ENCODE measurements at places on chromosomes 3 and 15.

DNA sequence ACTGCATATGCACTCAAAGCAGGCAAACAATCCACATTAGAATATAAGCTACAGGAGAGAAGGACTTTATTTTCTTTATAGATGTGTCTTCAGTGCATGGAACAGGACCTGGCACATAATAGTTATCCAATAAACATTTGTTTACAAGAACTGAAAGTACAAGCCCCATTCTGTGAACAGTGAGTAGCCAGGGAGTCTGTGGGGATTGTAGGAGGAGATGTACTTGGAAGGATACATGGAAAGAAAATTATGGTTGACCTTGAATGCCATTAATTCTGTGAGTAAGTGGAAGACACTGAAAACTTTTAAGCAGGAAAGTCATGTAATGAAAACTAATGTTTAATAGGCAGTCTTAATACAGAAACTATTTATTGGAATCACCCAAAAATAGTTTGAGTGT lies 28.3 kb downstream of the MASP1 start:
- DNase-seq: no peak

DNA sequence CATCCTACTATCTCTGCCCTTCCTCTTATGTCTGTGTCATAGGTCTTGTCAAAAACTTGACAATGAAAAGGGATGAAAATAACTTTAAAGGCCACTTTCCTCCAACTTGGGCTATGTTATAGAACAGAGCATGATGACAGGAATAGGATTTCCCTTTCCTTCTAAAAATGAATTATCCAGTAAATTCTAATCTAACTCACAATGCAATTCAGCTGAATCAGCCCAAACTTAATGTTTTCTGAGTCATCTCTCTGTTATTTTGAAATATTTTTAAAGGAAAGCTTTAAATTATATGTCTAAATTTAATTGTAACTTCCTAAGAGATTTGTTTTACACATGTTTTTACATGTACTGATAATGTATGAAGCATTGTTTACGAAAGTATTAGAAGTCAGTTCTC lies 258.5 kb downstream of the BBX start:
- no peak for DNase-seq

GRCh38 chr15:58839485-58839884 lies 68.4 kb downstream of the MINDY2 start:
- peak; percentile 34 for DNase-seq

- no peak for DNase-seq
Measured at GRCh38 chr15:71183063-71183462, 67.8 kb downstream of the THSD4 start.

DNA sequence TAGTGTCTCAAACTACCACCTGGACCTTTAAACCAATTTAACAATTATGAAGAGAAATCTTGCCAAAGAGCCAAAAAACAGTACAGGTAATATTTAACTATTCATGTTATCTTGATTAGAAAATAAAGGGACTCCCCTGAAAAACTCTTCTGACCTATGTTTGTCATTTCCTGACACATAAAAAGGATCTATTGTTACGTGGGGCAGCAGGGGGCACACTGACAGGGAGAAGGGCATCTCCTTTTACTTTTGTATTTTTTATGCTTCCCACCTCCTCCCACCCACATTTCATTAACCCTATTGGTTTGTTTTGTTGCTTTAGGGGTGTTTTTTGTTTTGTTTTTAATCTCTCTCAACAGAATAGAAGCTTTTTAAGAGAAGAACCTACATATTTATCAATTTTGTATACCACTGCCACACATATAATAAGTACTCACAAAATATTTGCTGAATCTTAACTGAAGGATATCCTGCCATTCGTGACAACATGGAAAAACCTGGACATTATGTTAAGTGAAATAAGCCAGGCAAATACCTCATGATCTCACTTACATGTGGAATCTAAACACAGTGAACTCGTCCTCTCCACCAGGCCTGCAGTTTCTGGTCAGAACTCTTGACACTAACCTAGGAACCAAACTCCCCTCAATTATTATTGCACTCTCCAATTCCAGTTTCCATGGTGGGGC lies 17.7 kb downstream of the STAG1 start:
- no peak for DNase-seq

DNA sequence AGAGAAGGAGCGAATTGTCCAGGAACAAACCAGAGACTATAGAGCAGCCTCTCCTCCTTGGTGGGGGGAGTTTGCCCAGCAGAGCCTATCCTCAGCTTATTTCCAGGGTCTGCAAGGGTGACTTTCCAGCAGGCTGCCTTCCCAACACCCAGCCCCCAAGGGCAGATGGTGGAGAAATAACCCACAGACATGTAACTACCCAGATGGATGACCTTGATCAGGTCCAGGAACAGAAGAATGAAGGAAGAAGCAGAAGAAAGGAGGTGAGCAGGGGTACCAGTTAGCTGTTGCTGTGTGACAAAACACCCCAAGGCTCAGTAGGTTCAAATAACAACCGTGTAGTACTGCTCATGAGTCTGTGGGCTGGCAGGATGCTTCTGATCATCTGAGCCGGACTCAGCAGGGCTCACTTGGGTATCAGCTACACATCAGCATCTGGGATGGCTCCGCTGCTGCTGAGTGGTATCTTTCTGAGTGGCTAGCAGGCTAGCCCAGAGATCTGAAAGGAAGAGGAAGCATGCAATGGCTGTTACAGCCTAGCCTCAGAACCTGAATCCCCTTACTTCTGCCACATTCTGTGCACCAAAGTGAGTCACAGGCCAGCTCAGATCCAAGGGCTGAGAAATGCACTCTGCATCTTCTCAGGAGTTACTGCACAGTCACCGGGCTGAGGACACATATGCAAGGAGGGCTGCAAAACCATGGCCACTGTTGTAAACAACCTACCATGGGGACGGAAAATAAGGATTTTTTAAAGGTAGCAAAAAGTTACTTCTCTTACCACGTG lies 22.2 kb upstream of the TXNRD3 start:
- no peak for DNase-seq

DNA sequence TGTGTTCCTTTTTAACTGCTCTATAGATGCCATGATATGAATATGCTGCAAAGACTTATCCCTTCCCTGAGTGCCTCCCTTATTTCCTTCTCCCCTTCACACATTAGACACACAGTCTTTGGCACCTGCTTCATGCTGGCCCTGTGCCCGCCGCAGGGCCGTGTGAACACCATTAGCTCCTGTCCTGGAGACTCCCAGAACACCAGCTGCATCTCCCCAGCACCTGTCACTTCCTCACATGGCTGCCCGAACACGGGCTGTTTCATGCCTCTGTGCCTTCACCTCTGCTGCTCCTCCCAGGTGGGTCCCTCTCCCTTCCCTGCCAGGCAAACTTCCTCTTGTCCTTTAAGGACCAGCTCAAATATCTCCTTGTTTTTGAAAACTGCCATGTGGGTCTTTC lies 40.5 kb upstream of the SEC13 start:
- DNase-seq: no peak

DNA sequence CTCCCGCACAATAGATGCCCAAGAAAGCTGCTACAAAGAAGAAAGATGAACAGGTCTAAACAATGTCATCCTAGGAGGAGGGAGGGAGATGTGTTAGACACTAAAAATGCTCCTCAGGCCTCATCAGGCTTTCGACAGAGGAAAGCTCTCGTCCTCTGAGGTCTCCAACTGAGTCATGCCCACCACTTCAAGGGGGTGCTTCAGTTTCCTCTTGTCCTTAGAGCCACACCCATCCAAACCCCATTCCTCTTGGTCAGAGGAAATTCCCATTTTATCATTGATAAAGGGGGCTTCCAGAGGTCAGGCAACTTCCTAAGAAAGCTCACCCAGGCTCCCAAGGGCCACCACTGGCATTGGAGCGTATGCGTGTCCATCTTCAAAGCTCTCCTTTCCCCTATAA lies 50.1 kb downstream of the HEG1 start:
- no peak for DNase-seq

DNA sequence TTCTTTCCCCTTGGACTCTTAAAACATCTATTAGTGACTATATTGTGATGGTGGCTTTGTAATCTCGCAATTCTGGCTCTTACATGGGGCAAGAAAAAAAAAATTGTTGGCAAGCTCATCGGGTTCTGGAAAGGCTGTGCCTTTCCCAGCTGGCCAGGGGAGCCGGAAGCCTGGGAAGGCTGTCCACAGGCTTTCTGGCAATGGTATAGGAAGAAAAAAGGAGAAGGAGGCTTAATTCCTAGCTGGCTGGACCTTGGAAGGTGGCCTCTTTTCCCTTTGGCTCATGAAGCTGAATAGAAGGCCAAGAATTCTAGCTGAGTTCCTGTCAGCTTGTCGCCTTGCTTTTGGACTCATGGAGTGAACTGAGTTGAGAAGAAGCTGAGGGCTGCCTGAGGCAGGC lies 243.5 kb upstream of the SEMA6D start:
- DNase-seq: no peak

- DNase-seq: no peak
Measured at GRCh38 chr3:101876142-101876541, 26.8 kb downstream of the NFKBIZ start.

DNA sequence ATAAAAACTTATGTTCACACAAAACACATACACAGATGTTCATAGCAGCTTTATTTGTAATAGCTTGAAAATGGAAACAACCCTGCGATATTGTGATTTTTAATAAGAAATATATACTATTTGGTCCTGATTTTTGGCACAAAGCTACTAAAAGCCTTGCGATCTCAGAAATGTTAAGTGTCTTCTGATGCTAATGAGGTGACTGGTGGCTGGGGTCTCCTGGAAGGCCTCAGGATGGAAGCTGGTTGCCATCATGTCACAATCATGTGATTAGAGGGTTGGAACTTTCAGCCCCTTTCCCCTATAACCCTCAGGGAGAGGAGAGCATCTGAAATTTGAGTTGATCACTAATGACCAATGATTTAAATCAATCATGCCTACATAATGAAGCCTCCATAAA lies 278.4 kb upstream of the UBE2E1 start:
- DNase-seq: no peak

DNA sequence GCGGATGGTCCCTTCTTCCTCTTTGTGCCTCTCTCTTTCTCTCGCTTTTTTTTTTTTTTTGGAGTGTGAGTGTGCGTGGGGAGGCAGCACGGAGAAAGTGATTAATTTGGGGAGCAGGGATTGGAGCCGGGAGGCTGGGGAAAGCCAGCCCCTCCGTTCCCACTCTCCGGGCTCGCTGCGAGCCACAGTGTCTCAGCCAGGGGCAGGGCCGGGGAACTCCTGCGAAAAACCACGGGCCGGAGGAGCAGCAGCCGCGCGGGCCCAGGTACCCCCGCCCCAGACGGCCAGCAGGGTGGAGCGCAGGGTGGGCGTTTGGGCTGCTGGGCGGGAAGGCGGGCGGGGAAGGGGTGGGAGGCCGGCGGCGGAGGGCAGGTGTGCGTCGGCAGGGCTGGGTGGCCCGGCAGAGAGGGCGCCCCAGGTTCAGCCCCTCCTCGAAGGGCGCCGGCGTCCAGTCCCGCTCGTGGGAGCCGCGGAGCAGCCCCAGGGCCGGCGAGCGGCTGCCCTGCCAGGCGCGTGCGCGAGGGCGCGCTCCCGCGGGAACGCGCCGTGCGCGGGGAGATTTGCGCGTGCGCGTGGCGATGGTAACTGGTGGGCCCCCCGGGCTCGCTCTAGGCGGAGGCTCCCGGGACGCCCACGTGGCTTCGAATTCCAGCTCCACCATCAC lies 1.4 kb downstream of the CHL1 start:
- DNase-seq: peak; percentile 61

GRCh38 chr3:128173200-128173599 lies 19.9 kb downstream of the EEFSEC start:
- DNase-seq: no peak

GRCh38 chr3:149270180-149270579 lies 48.6 kb upstream of the CP start:
- no peak for DNase-seq

DNA sequence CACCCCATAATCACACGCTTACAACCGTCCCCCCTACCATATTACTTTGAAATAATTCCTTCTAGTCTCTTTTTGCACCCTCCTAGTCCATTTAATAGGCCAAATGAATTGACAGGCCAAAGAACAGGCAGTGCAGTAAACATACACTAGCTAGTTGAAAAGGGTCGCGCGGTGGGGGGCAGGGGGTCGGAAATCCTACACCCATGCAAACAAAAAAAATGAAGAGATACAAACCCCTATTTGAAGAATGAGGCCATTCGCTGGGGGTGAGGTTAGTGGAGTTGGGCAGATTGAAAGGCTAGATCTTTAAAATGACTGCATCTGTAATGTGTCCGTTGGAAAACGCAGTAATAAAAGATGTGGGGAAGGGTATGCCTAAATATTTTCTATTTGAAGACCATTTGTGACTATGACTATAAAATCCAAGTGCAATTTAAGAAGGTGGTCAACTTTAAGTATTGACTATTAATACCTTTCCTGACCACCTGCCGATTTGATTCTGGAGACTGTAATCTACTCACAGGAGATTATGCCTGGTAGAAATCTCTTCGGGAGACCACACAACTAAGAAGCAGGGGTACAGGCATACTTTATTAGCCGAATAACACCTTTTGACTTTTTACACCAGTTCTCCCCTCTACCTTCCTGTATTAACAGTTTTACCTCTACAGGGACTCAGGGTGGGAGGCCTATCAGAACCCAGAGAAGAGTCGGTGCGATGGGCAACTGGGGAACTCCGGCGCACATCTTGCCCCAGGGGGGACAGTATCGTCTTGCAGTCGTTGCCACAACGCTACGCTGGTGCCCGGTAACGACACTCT lies 762 bp upstream of the ARL6 start:
- peak; percentile 20 for DNase-seq

DNA sequence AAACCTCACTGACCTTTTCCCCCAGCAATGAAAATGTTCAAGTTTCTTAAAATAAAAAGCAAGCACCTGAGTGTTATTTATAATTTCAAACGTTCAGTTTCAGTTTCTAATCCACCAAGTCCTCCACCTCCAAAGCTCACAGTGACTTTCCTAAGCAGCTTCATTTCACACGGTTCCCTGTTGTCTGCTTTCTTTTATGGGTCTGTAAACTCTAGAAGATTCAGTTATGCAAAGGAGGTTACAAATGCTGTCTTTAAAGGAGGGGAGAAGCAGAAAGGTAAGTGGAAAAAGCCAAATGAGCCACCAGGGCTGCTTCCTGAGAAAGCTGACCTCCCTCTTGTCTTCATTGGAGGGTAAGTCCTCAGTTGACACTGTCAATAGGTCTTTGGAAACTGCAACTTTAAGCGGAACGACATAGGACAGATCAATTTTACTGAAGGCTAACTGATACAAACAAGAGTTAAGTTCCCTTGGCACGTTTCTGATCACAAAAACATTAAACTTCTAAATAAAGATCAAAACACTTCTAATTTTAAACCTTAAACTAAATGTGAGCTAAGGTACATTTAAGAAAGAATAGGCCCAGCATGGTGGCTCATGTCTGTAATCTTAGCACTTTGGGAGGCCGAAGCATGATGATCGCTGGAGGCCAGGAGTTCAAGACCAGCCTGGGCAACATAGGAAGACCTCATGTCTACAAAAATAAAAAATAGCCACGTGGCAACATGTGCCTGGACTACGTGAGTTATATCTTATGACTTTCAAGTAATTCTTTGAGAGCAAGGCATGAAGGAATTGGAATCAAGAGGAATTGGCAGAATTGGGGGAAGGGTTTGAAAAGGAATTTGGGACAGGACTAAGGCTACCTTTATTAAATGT lies 151.9 kb upstream of the UBE2E1 start:
- DNase-seq: no peak

DNA sequence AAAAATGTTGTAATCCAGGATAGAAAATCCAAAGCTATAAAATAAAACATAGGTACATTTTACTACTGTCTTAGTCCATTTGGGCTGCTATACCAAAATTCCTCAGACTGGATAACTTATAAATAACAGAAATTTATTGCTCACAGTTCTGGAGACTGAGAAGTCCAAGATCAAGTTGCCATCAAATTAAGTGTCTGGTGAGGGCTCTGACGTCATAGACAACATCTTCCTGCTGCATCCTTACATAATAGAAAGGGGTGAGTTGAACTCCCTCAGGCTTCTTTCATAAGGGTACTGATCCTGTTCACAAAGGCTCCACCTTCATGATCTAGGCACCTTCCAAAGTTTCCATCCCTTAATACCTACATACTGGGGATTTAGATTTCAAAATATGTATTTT lies 826.8 kb downstream of the NTRK3 start:
- no peak for DNase-seq

Data from D341Med (cell line).